ENCODE measurements at places on chromosomes 12 and 14.
A peak's percentile ranks its signal among the peaks of the same experiment; 100 is the strongest.

DNA sequence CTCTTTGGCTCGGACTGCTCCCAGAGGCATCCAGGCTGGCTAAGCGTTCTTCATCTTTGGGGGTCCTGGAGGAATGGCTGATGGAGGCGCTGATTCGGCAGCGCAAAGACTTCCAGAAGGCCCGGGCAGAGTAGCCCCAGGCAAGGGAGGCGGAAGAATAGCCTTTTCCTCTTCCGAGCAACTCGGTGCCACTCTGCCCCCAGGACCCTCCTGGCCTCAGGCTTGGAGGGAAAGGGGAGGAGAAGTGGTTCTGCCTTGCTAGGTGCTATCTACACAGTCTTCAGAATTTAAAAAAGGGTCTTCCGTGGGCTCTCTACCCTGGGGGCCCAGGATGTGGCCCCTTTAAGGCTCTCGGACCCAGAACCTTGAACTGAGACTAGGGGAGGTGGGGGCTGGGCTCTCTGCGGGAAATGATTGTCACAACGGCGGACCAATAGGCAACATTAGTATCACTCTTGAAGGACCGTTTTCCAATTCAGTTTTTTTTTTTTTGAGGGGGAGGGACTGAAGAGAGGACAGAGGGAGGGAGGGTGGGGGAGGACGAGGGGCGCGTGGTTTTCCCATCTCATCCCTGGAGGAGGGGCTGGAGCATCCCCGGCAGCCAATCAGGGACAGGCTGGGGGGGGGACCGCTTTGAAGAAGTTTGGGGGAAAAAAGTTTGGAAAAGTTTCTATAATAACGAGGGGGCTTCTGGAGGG lies at the start of gene NFATC4:
NFATC4 (plus strand) TSS at position 671 of the 698 bp plus-strand sequence. CDS start 157 bp downstream, outside the sequence.
- peak; percentile 96 for DNase-seq

DNA sequence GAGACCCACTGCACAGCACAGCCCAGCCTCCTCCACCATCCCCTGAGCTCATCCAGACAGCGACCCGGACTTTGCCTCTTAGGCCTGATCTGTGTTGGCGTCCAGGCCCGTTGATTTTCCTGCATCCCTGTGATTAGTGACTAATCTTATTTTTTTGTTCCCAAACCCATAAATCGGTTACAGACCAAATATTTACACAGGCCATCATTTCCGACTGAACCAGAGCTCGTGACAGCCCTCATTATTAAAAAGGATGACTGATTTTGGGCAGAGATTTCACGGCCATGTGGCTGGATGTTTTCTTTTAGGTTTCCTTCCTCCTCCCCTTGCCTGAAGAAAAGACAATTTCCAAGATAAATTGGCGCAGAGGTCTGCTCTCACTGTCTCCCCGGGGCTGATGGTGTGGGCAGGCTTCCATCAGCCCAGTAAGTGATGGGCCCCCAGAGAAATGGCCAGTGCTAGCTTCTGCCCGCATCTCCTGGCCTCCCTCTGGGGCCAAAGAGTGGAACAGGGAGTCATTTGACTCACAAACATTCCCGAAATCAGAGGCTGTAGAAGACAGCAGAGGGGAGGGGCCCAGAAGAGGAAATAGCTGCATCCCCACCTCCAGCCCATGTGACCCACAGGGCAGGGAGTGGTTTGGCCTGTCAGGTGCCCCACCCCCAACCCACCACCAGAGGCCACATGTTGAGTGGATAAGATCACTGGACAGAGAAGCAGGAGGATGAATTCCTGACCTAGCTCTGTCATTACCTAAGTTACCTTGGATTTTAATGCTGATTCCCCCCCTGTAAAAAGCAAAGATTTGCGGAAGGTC lies 283.5 kb downstream of the KSR2 start:
- DNase-seq, result no peak

DNA sequence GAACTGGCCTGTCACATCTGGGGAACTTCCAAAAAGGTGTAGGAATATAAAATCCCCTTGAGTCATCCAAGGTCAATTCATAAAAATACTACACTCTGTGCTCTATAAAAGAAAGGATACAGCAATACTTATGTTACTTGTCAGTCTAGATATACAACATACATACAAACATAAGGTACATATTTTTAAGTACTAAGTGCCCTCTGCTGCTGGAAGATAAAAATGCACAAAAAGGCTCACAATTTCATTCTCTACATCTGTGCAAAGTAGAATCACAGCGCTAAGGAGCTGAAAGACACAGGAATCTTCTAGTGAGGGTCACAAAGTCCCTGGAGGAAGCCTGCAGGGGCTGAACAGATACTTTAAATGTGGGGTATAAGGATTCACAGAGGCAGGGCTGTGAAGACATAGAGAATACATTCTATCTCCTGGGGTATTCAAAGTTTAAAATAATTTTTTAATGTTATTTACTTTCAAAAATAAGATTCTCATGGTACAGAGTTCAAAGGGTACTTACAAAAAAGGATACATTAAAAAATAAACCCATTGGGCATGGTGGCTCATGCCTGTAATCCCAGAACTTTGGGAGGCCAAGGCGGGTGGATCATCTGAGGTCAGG lies 10.2 kb upstream of the GOLGA5 start:
- DNase-seq, result peak; percentile 40

DNA sequence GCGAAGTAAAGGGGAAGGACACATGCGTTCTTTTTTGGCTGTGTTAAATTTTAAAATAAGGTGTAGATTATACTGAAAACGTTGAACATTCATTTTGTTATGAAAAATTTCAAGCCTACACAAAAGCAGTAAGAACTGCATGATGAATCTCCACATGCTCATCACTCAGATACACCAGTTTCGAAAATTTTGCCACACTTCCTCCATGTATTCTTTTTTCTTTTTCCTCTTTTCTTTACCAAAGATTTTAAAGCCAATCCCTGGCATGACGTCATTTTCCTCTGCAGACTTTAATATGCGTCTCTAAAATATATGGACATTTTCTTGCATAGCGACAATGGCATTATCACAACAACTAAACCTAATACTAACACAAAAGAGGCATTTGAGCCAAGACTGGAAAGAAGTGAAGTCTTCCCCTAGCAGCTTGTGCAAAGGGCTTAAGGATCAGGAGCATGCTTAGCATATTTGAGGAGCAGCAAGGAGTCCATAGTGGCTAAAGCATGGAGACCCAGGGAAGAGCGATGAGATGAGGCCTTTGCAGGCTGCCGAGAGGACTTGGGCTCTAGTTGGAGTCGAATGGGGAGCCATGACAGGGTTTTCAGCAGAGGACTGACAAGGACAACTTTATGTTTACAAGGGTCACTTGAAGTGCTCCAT lies 111.9 kb downstream of the ERC1 start:
- no peak for DNase-seq

- no peak for DNase-seq
These were observed 87.3 kb downstream of the TMX1 start for GRCh38 chr14:51327376-51327775.

GRCh38 chr12:32367381-32367780 lies 32.0 kb upstream of the FGD4 start:
- no peak for DNase-seq

DNA sequence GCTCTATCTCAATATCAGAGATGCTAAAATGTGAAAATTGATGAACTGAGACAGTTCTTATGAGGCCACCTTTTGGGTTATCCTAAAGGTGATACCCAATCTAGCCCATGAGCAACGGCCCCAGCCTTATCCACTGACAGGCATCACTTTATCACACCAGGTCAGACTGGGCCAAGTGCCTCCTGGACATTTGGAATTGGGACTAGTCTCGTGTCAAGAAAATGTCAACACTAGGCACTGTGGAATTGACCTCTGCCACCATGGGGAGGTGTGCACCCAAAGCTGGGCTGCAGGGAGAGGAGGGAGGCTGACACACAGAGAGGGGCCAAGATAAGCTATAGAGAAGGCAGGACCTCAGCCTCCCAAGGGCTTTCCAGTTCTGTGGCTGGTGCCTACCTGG lies 78.5 kb upstream of the ZFP36L1 start:
- no peak for DNase-seq

- peak; percentile 69 for DNase-seq
These were observed 693 bp downstream of the LRP10 start for GRCh38 chr14:22872033-22872832.

DNA sequence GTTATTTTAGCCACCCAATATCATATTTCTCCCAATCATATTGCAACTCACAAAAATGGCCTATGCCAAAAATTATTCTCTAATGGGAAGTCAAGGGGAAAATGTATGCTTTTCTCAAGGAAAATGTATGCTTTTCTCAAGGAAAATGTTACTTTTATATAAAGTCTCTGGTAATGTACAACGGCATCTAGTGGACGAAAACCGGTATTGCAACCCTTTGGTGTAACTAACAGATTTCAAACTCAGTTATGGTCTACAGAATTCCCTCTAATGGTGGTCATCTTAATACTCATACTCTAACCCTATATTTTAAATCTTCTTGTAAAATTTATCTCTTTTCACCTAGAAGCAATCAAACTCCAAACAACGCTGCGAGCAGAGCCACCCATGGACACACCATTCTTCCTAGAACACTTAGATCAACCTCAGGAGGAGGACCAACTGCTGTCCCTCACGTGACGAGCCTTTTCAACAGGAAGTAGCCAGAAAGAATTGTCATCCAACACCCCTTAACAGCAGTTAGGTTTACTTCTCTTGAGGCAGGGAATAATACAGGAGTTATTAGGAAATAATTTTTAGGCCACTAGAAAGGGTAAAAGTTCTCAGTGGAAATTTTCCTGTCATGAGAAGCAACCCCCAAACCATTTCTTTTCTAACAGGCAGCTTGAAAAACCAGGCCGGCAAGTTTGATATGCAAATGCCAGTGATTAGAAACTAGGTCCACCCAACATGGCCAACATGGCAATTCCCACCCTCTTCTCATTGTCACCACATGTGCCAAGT lies 20.1 kb downstream of the APOBEC1 start:
- DNase-seq, result peak; percentile 10

GRCh38 chr12:100717733-100718067 lies 76.9 kb upstream of the ANO4 start:
- no peak for DNase-seq

GRCh38 chr12:62435303-62436163 lies 31.1 kb upstream of the MON2 start:
- DNase-seq, result no peak

DNA sequence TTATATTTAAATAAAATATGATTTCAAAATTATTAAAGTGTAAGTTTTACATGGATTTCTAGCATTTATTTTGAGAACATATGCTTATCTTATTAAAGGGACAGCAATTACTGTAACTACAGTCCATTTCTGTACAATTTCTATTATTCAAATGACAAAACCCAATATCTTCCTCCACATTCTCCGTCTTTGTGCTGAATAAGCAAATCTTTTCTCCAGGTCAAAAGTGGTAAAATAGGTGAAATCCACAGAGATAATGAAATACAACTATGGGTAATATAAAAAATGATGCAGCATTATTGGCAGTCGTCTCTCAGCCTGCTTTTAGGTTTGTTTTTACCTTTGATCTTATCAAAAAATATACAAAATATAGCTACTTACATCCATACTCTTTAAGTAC lies 79.4 kb upstream of the OTX2 start:
- DNase-seq, result no peak

DNA sequence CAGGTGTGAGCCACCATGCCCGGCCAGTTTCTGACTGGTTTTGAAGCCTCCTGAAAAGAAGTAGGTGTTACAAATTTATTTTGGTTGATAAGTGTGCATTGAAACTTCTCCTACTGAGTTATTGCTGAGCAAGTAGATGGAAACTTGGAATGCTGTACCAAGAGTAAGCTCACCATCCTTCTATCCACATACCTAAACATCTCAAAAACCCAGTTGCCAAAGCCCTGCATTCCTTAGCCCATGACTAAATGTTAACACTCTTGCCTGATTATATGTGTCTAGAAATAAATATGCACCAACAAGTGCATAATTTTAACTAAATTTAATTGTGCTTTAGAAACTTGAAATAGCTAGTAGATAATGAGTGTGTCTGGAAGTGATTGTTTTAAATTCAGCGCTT lies 357.8 kb downstream of the DUSP6 start:
- DNase-seq, result no peak

- DNase-seq, result no peak
These were observed 270.1 kb upstream of the PRICKLE1 start for GRCh38 chr12:42859612-42860011.

DNA sequence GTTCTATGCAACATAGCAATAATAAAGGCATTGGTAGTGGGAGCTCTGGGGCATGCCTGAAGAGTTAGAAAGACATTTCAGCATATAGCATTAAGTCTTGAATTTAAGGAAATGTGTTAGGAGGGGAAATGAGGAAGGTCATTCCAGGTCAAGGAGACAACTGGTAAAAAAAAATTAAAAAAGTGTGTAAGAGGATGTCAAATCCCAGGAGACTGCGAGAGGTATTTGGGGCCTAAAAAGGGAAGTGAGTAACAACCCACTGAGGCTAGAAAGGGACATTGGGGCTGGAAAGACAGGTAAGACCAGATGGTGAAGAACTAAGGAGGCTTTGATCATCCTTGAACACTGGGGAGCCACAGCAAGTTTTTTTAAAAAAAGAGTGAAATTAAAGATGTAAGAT lies 152.9 kb downstream of the SLC25A21 start:
- no peak for DNase-seq

GRCh38 chr14:105102893-105103292 lies 37.7 kb upstream of the GPR132 start:
- no peak for DNase-seq

- no peak for DNase-seq
These were observed 73.6 kb downstream of the SRGAP1 start for GRCh38 chr12:63917864-63918799.

- no peak for DNase-seq
These were observed 75.0 kb downstream of the FAR2 start for GRCh38 chr12:29223956-29224543.

DNA sequence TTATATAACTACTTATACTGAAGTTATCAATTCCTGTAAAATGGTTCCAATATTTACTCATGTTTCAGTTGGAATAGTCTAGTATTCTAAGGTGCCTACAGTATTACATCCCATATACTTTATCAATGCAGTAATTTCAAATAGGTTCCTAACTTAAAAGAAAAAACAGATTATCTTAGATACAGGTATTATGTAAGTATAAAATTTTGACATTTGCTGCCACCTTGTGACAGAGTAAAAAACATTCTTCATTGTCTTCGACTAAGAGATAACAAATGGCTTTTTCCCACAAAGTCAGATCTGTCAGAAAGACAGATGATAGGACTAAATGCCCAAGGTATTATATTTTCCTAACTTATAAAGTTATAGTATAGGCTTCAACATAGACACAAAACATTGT lies 78.7 kb downstream of the TXNDC16 start:
- DNase-seq, result peak; percentile 29

DNA sequence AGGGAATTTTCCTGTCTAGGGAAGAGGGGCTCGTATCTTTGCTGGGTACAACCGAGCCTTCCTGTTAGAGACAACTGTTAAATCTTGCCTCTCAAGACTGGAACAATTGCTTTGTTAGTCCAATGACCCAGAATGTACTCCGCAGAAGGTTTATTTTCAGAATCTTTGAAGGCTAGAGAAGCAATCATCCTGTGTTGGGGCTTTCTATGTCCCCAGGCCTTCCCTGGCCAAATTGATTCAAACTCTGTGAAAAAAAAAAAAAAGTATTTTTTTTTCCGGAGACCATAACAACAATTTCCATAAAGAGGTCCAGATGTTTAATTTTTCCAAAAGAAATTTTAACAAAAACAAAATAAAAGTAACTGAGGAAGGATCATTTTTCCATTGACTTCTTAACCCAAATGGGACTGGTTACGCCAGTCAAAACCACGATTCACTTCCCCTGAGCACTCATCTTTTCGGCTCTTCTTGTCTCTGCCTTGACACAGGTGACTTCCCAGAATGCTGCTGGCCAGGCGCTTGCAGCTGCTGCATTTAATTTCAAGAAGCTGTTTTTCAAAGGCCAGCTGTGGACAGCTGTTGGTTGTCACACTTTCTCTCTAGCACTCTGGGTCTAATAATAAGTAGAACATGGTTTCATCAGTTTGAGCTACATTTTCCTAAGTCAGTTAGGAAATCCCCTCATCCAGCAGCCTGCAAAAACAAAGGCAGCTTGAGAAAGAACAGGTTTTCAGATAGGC lies 81.6 kb upstream of the MANSC4 start:
- no peak for DNase-seq
